ENCODE measurements at places on chromosomes 16 and 17. TPM values are rescaled to one million over a fixed set of nuclear protein-coding genes. Genes with fewer than 3 reads are reported as not detected.
A peak's percentile ranks its signal among the peaks of the same experiment; 100 is the strongest.

BAHCC1 gene
- 0.10 TPM for total RNA-seq

ODAD4 gene
- 1.4 TPM for total RNA-seq

MRC2 gene
- 12.5 TPM for total RNA-seq

MBTPS1 gene
- total RNA-seq: 37.5 TPM

JPH3 gene
- 0.07 TPM for total RNA-seq

DNA sequence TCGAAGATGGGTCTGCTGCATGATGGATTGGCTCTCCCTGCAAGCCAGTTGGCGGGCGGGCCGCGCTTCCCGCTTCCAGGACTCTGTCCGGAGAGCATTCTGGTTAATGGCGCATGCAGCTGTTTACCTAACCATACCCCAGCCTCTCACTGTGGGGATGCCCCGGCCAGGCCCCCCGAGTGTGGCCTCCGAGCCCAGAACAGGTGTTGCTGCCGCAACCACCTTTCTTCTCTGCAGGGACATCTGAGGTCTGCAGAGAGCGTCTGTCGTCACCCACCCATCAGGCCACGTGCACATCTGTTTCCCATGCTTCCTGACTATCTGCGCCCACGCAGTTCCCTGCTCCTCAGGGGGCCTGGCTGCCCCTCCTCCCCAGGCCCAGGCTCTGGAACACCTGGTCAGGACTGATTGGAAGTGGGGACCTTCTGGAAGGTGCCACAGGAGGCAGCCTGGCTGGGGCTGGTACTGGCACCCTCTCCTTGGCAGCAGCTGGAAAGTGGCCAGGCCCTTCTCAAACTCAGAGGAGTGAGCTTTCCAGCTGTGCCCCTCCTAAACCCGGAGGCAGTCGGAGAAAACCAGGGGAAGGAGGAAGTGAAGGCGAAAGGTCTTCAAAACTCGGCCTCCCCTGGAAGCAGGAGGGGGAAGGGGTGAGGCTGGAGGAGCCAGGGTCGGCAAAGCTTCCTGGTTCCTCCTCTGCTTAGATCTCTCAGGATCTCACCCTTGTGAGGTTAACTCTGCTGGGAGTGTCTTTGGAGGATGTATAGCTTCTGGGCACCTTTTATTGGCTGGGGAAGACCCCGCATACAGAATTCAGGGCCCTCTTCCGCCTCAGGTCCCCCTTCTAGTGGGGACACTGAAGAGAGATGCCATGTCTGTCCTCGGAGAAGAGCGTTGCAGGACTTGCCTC, 64.5 kb upstream of the CIBAR2 start:
- H3K36me3 ChIP-seq: no peaks in the 10 kb centered on the region
- peaks cover 46% of the 10 kb centered on the region for H3K27me3 ChIP-seq
- no peak overlapping the region for H3K27ac ChIP-seq
- no peak overlapping the region for H3K4me3 ChIP-seq

DNA sequence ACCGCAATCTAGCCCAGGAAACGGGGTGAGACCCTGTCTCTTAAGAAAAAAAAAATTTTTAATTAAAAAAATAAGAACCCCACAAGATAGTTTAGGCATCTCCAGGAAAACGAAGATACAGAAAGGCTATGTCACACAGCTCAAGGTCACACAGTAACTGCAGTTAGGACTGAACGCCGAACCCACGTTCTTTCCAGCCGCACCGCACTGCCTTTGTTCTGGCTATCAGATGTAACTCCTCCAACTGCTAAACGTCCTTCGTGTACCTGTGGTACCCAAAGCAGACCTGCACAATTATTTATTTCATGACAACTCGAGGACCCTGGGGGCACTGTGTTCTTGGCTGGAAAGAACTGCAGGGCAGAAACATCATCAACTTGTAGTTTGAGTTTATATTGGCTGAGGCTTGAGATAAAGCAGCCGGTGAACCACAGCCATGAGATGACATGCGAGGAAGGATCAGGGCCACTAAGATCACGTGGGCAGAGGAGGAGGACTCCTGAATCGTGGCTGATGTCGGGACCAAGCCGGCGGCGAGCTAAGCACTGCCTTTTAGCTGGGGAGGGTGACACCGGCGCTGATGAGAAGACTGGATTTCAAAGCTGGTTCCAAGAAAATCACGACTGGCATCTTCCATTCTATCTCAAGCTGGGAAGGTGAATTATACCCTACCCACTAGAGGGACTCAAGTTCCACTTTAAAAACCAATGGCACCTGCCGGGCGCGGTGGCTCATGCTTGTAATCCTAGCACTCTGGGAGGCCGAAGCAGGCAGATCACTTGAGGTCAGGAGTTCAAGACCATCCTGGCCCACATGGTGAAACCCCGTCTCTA, 20.7 kb upstream of the MNT start:
- H3K4me1 ChIP-seq: peaks cover 3% of the 10 kb centered on the region
- no peak for DNase-seq
- H3K36me3 ChIP-seq: peaks cover 22% of the 10 kb centered on the region
- H3K4me3 ChIP-seq: no peak overlapping the region
- H3K27ac ChIP-seq: peak overlapping the region; percentile 30
- H3K27me3 ChIP-seq: no peaks in the 10 kb centered on the region

- DNase-seq: no peak
- no peak overlapping the region for H3K27ac ChIP-seq
- no peaks in the 10 kb centered on the region for H3K4me1 ChIP-seq
- peaks cover 4% of the 10 kb centered on the region for H3K36me3 ChIP-seq
- H3K4me3 ChIP-seq: no peak overlapping the region
Observed at GRCh38 chr17:72898725-72899124, 193.8 kb downstream of the SLC39A11 start.

GRCh38 chr16:88785106-88785924, at the start of gene PIEZO1:
TSS of gene PIEZO1 (minus strand) at chr16:88785220. CDS start at chr16:88784964, 256 bp downstream.
- peak within 1 kb of the TSS; percentile 89 for H3K27ac ChIP-seq
- H3K36me3 ChIP-seq: peaks cover 2% of the 10 kb centered on the region
- no peaks in the 10 kb centered on the region for H3K27me3 ChIP-seq
- H3K4me1 ChIP-seq: peaks cover 37% of the 10 kb centered on the region
- peak within 1 kb of the TSS; percentile 80 for H3K4me3 ChIP-seq

GRCh38 chr16:4915226-4915761, 21.7 kb downstream of the PPL start:
- H3K4me3 ChIP-seq: no peak overlapping the region
- DNase-seq: no peak
- peaks cover 4% of the 10 kb centered on the region for H3K27me3 ChIP-seq
- no peaks in the 10 kb centered on the region for H3K4me1 ChIP-seq
- no peaks in the 10 kb centered on the region for H3K36me3 ChIP-seq

GRCh38 chr16:1691276-1691675, 13.2 kb downstream of the JPT2 start:
- no peak for DNase-seq
- H3K27me3 ChIP-seq: no peaks in the 10 kb centered on the region
- peaks cover 43% of the 10 kb centered on the region for H3K36me3 ChIP-seq
- no peak overlapping the region for H3K4me3 ChIP-seq
- peaks cover 12% of the 10 kb centered on the region for H3K4me1 ChIP-seq

DNA sequence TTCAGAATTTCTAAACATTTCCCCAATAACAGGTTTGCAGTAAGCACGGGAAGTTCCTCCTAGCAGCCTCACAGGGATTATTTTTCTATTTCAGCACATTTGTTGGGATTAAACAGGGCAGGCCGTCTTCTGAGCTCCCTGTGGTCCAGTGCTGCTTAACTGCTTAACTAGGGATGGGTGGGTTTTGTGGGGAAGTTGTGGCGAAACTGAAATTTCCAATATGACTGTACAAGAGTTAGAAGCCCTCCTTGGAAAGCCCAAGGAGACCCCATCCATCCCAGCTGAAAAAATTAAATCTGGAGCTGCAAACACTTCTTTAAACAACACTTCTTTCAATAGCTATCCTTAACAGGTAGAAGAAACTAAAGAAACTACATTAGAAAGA, 22.2 kb downstream of the FAM117A start:
- H3K4me1 ChIP-seq: peaks cover 88% of the 10 kb centered on the region
- no peaks in the 10 kb centered on the region for H3K27me3 ChIP-seq
- peaks cover 9% of the 10 kb centered on the region for H3K36me3 ChIP-seq

- H3K36me3 ChIP-seq: no peaks in the 10 kb centered on the region
- peaks cover 7% of the 10 kb centered on the region for H3K27me3 ChIP-seq
- DNase-seq: no peak
- no peak overlapping the region for H3K4me3 ChIP-seq
- H3K4me1 ChIP-seq: no peaks in the 10 kb centered on the region
Observed at GRCh38 chr17:68803164-68803929, 151.8 kb downstream of the ABCA8 start.

GRCh38 chr17:13690806-13691205, 89.1 kb upstream of the HS3ST3A1 start:
- H3K27ac ChIP-seq: no peak overlapping the region
- no peak overlapping the region for H3K4me3 ChIP-seq
- H3K4me1 ChIP-seq: no peaks in the 10 kb centered on the region
- no peak for DNase-seq

Data from activated CD4-positive, alpha-beta memory T cell treated with anti-CD3 and anti-CD28 coated beads for 36 hours (primary cell).